ENCODE measurements at places on chromosomes 7 and 10.

GRCh38 chr10:121598263-121599249 is at the start of gene FGFR2:
FGFR2 (minus strand) TSS chr10:121598444; CDS start chr10:121593817, 4,627 bp downstream.
- DNase-seq = peak; percentile 86

- no peak for DNase-seq
These were observed 26.8 kb downstream of the PYROXD2 start for GRCh38 chr10:98388101-98388655.

- no peak for DNase-seq
These were observed 23.5 kb downstream of the HEPACAM2 start for GRCh38 chr7:93202594-93203250.

- no peak for DNase-seq
These were observed 106.4 kb downstream of the ELMO1 start for GRCh38 chr7:37342176-37342687.

DNA sequence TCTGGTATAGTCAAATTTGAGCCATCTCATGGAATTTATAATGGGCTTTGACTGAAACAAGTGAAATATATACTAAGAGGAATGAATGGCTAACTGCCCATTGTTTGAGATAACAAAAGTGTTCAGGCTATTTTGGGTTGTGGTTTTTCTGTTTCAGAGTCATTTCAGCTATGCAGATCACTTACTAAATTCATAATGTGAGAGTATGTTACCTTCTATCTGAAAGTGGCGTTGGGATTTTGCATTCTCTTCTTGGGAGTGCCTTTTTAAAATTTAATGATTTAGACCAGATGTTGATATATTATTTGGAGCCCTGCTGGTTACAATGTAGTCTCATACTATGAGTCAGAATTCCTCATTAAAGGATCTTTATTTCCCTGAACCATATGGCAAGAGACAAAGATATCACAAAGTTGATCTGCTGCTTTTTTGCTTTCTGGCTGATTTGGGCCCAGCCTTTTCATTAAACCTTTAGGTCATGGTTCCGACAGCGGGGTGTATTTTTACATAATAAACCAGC is 10.4 kb downstream of the VCL start:
- no peak for DNase-seq

DNA sequence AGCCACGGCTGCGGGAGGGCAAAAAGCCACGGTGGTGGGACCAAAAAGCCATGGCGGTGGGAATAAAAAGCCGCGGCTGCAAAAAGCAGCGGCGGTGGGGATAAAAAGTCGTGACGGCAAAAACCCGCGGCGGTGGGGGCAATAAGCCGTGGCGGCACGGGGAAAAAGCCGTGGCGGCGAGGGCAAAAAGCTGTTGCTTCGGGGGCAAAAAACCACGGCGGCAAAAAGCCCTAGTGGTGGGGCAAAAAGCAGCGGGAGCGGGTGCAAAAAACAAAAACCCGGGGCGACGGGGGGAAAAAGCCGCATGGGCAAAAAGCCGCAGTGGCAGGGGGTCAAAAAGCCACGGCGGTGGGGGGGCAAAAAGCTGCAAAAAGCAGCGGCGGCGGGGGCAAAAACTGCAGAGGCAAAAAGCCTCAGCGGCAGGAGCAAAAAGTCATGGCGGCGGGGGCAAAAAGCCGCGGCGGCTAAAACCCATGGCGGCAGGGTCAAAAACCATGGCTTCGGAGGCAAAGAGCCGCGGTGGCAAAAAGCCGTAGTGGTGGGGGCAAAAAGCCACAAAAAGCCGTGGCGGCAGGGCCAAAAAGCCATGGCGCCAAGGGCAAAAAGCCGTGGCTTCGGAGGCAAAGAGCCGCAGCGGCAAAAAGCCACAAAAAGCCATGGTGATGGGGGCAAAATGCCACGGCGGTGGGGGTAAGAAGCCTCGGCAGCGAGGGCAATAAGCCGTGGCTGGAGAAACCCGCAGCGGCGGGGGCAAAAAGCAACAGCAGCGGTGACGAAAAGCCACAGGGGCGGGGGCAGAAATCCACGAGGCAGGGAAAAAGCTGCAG is 525.8 kb downstream of the ZNF33B start:
- DNase-seq = no peak

DNA sequence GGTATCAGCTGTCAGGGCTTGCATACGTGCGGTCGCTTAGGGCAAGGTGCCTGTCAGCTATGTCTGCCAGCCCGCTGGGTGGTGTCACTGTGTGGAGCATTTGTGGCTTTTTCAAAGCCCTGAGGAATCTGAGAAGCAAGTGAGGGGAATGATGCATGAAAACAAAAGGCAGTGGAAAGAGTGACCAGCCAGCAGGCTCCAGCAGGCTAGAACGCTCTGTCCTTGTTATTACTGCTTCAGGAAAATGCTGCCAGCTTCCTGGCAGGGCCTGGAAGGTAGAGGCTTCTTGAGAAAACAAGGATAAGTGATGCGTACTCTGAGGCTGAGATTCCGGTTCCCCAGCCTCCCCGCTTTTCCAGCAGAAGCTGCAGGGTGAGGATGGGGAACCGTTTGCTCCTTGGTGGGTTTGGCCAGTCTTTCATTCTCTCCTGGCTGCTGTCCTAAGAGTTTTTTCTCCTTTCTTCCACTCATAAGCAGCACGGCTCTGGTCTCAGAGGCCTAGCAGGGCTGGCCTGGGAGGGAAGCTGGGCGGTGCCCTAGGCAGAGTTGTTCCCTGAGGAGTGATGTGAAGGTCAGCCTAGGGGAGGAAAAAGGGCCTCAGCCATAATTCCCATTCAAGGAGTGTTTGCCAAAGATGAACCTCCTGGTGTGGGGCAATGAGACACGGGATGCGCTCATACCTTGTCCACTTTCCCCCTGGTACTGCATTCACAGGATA is 42.8 kb upstream of the MKLN1 start:
- DNase-seq = peak; percentile 65

DNA sequence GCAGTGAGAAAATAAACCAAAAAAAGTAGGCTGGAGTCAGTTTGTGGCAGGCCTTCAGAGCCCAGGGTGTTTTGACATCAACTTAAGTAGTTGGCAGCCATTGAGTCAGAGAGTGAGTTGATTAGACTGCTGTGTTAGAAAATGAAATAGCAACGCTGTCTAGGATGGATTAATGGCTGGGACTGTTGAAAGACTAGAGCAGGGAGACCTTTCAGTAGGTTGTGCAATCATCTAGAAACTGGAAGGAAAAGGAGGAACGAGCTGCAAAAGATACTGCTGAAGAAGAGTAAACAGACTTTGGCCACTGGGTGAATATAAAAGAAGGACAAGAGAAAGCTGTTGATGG is 28.6 kb upstream of the TRIL start:
- no peak for DNase-seq

DNA sequence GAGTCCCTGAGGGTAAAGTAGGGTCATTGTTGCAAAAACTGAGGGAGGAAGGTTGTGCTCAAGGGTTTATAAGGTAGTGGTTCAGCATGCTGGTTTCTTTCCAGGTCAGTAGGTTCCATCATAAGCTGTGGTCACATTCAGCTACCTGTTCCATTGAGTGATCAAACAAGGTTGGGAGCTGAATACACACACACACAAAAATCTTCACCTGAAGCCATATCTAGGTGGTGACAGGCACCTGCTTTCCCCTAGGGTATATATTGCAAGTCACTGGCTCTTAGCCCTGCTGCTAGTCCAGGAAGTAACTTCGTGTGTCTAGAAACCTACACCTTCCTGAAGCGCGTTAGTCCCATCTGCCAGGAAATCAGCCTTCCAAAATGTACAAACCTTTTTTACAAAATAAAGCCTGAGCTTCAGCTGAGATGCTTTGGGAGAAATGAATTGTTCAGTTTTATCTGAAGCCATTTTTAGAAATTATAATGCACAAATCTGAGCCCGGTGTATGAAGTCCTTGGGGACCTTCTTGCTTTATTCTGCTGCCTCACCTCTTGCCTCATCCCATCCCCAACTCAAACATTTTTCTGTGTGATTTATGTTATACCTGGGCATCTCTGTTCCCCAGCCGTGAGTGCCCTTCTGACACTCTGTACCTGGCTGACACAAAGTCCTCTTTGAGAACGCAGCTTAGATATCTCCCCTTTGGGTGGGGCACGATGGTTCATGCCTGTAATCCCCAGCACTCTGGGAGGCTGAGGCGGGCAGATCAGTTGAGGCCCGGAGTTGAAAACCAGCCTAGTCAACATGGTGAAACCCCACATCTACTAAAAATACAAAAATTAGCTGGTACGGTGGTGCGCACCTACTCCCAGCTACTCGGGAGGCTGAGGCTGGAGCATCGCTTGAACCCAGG is 10.6 kb upstream of the LAMTOR4 start:
- peak; percentile 43 for DNase-seq

DNA sequence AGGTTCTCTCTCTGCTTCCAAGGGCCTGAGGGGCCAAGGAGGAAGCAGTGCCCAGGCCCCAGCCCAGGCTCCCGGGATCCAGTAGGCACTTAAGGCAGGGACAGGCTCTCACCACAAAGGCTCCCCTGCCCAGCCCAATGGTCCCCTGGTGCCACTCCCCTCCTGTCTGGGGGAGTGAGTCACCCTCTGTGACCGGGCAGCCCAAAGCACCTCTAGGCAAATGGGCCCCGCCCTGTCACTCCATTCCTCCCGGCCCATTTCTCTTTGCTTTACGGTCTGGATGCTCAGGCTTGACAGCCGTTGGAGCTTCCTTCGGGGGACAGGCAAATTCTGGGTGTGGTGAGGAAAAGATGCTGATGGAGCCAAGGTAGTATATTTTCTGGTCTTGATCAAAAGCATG is at the start of gene CALHM3:
Gene CALHM3 (minus strand): TSS at position 106 of the 400 bp plus-strand sequence. CDS start 208 bp downstream, outside the sequence.
- DNase-seq = no peak

GRCh38 chr10:72158176-72158575 is 57.6 kb upstream of the ANAPC16 start:
- DNase-seq = no peak

DNA sequence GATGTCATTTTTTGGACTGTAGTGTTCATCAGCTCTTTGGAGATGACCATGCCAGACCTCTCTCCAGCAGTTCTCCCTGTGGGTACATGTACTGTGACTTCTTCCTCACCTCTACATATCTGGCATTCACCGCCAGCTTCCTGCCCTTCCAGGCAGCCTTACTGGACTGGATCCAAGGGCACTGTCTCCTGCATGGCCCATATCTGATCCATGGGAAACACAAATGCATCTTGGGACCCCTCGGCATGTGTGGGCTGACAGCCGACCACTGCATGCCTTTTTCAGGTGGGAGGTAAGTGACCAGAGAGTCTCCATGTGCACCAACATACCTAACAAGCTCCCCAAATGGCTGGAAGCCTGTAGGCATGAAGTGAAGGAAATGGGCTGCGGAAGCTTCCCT is 3.9 kb upstream of the BLVRA start:
- DNase-seq = no peak

- no peak for DNase-seq
These were observed 148.5 kb upstream of the AKR1E2 start for GRCh38 chr10:4677296-4678021.

DNA sequence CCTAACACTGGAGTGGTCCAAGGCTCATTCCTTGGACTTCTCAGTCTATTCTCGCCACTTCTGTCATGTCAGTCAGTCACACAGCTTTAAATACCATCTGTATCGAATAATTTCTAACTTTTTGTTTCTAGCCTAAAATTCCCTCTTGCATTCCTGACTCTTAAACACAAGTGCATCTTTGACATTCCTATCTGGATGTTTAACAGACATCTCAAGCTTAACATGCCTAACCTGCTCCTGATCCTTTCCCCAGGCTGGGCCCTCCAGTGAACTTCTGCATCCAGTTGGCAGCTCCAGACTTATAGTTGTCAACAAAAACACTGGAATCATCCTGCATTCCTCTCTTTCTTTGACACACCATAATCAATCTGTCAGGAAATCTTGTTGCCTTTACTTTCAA is 4.5 kb upstream of the ABCB4 start:
- DNase-seq = no peak

GRCh38 chr7:152370297-152370696 is 65.5 kb downstream of the KMT2C start:
- DNase-seq = no peak

- DNase-seq = no peak
These were observed 464.4 kb downstream of the TCERG1L start for GRCh38 chr10:130847170-130847569.

DNA sequence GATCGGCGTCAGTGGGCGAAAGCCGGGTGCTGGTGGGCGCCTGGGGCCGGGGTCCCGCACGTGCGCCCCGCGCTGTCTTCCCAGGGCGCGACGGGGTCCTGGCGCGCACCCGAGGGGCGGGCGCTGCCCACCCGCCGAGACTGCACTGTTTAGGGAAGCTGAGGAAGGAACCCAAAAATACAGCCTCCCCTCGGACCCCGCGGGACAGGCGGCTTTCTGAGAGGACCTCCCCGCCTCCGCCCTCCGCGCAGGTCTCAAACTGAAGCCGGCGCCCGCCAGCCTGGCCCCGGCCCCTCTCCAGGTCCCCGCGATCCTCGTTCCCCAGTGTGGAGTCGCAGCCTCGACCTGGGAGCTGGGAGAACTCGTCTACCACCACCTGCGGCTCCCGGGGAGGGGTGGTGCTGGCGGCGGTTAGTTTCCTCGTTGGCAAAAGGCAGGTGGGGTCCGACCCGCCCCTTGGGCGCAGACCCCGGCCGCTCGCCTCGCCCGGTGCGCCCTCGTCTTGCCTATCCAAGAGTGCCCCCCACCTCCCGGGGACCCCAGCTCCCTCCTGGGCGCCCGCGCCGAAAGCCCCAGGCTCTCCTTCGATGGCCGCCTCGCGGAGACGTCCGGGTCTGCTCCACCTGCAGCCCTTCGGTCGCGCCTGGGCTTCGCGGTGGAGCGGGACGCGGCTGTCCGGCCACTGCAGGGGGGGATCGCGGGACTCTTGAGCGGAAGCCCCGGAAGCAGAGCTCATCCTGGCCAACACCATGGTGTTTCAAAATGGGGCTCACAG is 1.1 kb downstream of the EGFR start:
- no peak for DNase-seq

GRCh38 chr7:136064627-136065237 is 87.6 kb upstream of the MTPN start:
- DNase-seq = no peak

GRCh38 chr7:44757739-44758138 is 9.1 kb downstream of the ZMIZ2 start:
- no peak for DNase-seq

DNA sequence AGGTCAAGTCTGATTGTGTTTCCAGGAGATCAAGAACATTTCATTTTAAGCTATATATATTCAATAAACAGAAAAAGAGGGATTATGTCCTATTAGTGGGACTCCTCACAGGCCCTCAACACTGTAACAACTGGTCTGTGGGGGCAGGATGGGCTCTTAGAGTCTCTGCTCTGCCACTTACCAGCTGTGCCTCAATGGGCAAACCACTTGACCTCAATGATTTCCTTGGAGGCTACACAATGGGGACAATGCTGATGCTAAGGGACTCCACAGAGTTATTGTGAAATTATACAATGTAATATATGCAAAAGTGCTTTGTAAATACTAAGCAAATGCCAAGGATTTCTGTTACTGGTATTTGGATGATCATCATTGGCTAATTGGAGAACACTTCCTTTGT is 33.2 kb upstream of the MXI1 start:
- DNase-seq = peak; percentile 72

- DNase-seq = no peak
These were observed 36.8 kb upstream of the TCF7L2 start for GRCh38 chr10:112913255-112913654.

GRCh38 chr10:69668721-69669120 is 38.7 kb downstream of the FAM241B start:
- DNase-seq = no peak

- DNase-seq = no peak
These were observed 119.4 kb upstream of the DKK1 start for GRCh38 chr10:52194716-52195115.

GRCh38 chr10:98748298-98748697 is 301.6 kb upstream of the HPS1 start:
- DNase-seq = peak; percentile 12

Measured in NCI-H146 (cell line).